Bronchial epithelial cell (primary cell): ENCODE measurements at places on chromosomes 6 and 20.
A peak's percentile ranks its signal among the peaks of the same experiment; 100 is the strongest.

- peak; percentile 80 for DNase-seq
These were observed 109.4 kb downstream of the ATXN1 start for GRCh38 chr6:16651871-16652270.

DNA sequence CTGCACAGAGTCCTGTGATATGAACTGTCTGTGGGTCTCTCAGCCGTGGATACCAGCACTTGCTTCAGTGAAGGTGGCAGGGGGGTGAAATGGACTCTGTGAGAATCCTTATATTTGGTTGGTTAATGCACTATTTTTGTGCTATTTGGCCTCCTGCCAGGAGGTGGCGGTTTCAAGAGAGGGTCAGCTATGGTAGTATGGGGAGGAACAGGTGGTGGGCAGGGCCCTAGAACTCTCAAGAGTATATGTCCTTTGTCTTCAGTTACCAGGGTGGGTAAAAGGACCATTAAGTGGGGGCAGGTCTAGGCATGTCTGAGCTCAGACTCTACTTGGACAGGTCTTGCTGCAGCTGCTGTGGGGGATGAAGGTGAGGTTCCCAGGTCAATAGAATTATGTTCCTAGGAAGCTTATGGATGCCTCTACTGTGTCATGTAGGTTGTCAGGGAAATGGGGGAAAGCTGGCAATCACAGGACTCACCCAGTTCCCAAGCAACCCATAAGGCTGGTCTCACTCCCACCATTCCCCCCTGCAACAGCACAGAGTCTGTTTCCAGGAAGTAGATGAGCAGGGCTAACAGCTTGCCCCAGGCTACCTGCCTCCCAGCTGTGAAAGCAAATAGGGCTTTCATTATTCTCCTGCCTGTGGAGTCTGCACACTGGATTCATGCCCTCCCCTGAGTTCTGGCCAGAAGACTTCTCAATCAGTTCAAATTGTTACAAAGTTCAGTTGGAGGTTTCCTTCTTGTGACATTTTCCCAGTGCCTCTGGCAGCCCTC lies 56.8 kb upstream of the PHIP start:
- DNase-seq = no peak

DNA sequence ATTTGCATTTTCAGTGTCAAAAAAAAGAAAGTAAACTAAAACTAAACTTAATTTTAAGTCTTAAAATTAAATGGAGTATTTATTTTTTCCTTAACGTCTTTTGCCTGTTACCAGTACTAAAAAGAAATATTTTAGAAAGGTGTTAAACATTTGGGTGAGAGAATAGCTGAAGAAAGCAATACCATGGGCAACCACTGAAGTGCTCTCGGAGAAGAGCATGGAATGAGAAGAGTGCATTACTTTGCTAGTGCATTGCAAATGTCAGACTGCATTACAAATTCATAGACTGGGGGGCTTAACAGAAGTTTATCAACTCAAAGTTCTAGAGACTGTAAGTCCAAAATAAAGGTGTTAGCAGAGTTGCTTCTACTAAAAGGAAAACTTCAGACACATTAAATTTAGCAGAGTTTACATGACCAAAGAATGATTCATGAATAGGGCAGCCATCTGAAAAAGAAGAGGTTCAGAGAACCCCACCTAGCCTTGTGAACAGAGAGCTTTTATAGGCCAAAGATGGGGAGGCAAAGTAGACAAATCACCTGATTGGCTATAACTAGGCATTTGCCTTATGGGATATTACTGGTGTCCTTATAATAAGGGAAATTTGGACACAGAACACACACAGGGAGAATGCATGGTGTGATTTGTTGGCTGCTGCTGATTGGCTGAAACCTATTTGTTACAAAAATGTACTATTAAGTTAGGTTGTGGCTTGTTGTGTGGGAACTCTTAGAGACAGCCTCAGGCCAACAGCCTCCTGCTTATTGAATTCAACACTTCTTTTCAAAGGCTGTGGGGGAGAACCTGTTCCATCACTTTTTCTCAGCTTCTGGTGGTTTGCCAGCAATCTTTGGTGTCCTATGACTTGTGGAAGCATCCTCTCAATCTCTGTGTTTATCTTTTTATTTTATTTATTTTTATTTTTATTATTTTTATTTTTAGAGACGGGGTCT lies 106.7 kb upstream of the RREB1 start:
- DNase-seq = no peak

GRCh38 chr6:22007469-22007868 lies 289.4 kb downstream of the PRL start:
- no peak for DNase-seq

DNA sequence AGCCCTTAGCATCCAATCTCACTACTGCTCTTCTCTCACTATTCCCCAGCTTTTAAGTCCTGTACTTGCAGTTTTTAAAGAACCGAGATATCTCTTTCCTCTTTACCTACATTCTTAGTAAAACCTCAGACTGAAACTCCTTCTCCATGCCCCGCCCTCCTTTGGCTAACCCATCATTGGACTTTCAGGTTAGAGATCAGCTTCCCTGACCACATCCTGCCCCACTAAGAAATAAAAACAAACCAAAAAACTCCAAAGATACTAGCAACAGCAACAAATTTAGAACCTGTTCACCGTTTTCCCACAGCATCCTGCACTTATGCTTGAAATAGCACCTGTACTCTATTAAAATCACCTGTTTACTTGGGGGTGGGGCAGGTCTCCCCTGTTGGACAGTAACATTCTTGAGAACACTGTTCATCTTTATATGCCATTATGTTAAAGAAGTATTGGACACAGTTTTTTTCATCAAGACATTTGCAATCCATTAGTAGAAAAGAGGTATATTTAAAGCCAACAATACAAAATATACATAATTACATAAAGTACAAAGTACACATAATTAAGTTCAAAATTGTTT lies 16.3 kb upstream of the SMAP1 start:
- DNase-seq = no peak

DNA sequence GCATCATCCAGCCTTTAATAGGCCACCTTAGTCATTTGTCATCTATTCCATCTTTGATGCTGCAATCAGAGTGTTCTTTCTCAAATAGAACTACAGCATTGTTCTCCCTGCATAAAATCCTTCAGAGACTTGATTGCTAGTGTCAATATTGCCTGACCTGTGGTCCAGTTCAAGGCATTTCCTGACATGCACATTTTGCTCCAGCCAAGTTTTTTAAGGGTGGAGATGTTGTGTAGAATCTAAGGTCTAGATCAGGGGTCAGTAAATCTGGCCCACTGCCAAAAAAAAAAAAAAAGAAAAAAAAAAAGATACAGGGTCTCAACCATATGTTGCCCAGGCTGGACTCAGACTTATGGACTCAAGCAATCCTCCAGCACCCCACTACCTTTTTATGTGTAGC lies 354.4 kb downstream of the FRK start:
- no peak for DNase-seq

- peak; percentile 60 for DNase-seq
These were observed 146.8 kb downstream of the SH3BGRL2 start for GRCh38 chr6:79777713-79778579.

DNA sequence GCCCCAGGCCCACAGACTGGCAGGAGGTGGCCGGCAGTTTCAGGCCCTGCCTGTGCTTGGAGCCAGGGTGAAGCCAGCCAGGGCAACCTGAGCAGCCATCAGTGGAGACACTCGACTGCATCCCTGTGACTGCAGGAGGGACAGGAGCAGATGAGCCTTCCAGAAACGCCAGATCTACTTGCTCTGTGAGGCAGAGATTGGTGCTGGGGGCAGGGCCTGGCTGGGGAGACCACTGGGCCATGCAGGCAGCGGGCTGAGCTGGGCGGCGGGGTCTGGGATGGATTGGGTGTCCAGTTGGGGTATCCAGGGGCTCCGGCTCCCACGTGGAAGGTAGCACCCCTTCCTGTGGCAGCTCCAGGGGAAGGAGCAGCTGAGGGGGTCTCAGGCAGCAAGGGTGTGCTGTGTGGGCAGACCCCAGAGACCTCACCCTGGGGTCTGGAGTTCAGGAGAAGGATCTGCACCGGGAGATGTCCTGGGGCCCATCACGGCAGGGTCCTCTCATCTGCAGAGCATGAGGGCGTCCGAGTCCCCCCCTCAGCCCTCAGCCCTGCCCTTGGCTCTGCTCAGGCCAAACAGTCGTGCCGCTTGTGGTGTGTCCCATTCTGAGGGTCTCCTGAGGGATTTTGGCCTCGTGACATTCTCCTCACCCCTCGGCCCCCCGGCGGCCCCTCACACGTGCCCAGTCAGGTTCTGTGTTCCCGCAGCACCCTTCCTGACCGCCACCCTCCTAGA lies 334.9 kb downstream of the TAF4 start:
- DNase-seq = no peak

GRCh38 chr6:170448317-170448716 lies 104.8 kb downstream of the PSMB1 start:
- no peak for DNase-seq

- peak; percentile 24 for DNase-seq
These were observed 115.2 kb upstream of the HMGCLL1 start for GRCh38 chr6:55694148-55694547.

DNA sequence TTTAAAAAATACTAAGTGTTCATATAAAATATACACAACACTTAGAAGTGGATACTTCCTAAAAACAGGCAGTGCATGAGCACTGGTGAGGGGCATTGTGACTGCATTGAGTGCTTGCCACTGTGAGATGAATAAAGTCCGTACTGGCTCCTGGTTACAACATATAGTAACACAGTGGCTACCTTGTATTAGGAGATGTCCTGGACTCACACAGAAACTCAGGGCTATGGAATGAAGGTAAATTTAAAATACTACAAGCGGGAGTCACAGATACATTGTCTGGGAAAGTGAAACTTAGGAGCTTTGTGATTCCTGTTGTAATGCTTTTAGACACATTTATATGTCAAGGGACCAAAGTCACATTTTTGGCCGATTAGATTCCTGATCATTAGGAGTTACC lies 36.5 kb upstream of the HLA-G start:
- DNase-seq = peak; percentile 59

DNA sequence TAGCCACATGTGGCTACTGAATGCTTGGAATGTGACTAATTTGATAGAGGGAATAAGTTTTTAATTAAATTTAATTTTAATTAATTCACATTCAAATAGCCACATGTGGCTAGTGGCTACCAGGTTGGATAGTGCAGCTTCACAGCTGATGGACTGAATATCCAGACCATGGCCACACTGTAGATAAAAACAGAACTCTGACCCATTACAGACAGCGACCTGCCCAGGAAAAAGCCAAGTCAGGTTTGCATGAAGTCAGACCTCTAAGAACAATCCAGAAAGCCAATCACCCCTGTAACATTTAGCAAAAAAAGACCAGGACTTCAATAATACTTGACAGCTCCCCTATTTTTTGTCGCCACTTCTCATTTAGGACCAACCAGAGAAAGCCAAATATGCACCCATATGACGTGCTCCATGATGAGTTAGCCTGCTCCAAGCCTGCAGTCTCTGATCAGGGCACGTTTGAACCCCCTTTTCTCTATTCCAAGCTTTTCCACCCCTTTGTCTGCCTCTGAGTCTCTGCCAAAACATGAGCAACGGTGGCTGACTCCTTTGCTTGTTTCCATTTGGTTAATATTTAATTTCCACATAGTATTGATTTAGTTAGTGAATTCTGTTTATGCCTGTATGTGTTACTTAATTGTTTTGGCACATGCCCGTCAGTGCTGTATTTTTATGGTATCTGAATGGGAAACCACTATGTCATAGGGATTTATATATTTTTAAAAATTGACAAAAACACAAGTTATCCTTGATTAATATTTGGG lies 636.3 kb downstream of the UTRN start:
- no peak for DNase-seq
